ENCODE measurements at places on chromosomes 16 and 17. TPM values are rescaled to one million over a fixed set of nuclear protein-coding genes. Genes with fewer than 3 reads are reported as not detected.

ZP2 gene
- not detected for polyA plus RNA-seq

GRCh38 chr16:2213817-2214718 lies 572 bp downstream of the PGP start:
- DNase-seq = no peak
- H3K27ac ChIP-seq = peak overlapping the region; percentile 73
- H3K4me1 ChIP-seq = no peaks in the 10 kb centered on the region

ABCA6 gene
- polyA plus RNA-seq = 39.8 TPM

- H3K4me1 ChIP-seq = no peaks in the 10 kb centered on the region
- no peaks in the 10 kb centered on the region for H3K36me3 ChIP-seq
- H3K27me3 ChIP-seq = no peaks in the 10 kb centered on the region
These were observed 1.1 kb downstream of the KIF1C start for GRCh38 chr17:4998732-4999429.

KRT9 gene
- not detected for polyA plus RNA-seq

DNA sequence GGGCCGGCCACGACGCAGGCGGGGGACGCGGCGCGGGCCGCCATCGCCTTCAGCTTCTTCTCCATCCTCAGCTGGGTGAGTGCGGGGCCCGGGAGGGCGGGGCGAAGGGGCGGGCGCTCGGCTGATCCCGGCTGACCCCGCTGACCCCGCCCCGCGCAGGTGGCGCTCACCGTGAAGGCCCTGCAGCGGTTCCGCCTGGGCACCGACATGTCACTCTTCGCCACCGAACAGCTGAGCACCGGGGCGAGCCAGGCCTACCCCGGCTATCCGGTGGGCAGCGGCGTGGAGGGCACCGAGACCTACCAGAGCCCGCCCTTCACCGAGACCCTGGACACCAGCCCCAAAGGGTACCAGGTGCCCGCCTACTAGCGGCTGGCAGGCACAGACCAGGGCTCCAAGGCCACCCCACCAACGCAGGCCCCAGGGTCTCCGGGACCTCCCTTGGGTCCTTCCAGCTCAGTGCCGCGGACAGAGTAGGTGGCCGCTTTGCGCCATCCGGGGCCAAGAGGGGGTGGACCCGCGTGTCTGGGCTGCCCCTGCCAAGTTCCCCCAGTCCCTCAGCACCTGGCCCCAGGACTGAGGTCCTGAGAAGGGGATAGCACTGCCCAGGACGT lies 3.0 kb downstream of the SYNGR3 start:
- H3K27ac ChIP-seq = no peak overlapping the region
- no peaks in the 10 kb centered on the region for H3K4me1 ChIP-seq
- no peaks in the 10 kb centered on the region for H3K27me3 ChIP-seq
- no peak for DNase-seq
- no peak overlapping the region for H3K4me3 ChIP-seq
- H3K36me3 ChIP-seq = no peaks in the 10 kb centered on the region

DNA sequence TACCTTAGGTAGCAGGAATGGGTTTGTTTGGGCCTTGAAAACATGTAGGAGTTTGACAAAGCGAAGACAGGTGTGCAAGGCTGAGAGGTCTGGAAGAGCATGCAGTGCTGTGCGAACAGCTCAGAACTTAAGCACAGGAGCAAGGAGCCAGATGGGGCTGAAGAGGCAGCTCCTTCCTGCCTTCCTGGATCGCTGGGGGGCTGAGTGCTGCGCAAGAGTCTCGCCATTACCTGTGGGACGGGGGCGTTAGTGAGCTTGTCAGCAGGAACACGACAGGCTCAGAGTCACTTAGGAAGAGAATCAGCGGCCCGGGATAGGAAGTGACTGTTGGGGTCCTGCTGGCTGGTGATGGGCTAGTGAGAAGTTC lies 464 bp upstream of the MRM1 start:
- no peak overlapping the region for H3K27ac ChIP-seq
- no peaks in the 10 kb centered on the region for H3K36me3 ChIP-seq
- H3K4me1 ChIP-seq = no peaks in the 10 kb centered on the region
- H3K4me3 ChIP-seq = peak overlapping the region; percentile 55
- no peaks in the 10 kb centered on the region for H3K27me3 ChIP-seq

PSMD11 gene
- polyA plus RNA-seq = 17.4 TPM

GRCh38 chr17:57920916-57921703 lies 34.1 kb downstream of the CUEDC1 start:
- no peaks in the 10 kb centered on the region for H3K27me3 ChIP-seq
- H3K27ac ChIP-seq = peak overlapping the region; percentile 89
- no peak for DNase-seq
- H3K36me3 ChIP-seq = no peaks in the 10 kb centered on the region

- H3K4me3 ChIP-seq = no peak overlapping the region
- no peaks in the 10 kb centered on the region for H3K4me1 ChIP-seq
- DNase-seq = no peak
- H3K27ac ChIP-seq = no peak overlapping the region
These were observed 24.0 kb upstream of the GINS2 start for GRCh38 chr16:85712801-85713200.

HEATR9 gene
- polyA plus RNA-seq = not detected

C16orf74 gene
- polyA plus RNA-seq = not detected

- no peak for DNase-seq
- H3K27me3 ChIP-seq = no peaks in the 10 kb centered on the region
- no peaks in the 10 kb centered on the region for H3K36me3 ChIP-seq
- H3K4me3 ChIP-seq = no peak overlapping the region
These were observed 9.5 kb downstream of the DLX4 start for GRCh38 chr17:49978501-49978900.

DNA sequence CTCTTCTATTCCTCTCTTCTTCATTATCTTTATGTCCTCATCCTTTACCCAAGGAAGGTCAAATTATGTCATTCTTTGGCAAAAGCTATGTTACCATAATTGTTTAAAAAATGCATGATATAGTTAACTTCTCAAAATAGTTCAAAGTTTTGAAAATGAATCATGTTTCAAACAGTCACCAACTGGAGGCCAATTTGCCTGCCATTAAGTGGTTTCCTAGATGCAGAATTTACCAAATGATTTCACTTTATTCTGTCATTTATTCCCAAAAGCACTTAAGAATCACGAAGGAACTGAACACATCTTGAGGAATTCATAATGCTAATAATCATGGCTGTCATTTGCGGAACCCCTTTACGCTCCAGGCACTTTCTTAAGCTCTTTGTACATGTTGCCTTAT lies 190.9 kb upstream of the CDH11 start:
- peak overlapping the region; percentile 90 for H3K27ac ChIP-seq
- H3K27me3 ChIP-seq = no peaks in the 10 kb centered on the region
- no peak for DNase-seq
- H3K4me3 ChIP-seq = no peak overlapping the region
- H3K4me1 ChIP-seq = peaks cover 21% of the 10 kb centered on the region
- H3K36me3 ChIP-seq = no peaks in the 10 kb centered on the region

PRR11 gene
- 1.8 TPM for polyA plus RNA-seq

GRCh38 chr17:8865811-8866210 lies 1.7 kb downstream of the PIK3R6 start:
- H3K27ac ChIP-seq = no peak overlapping the region
- H3K36me3 ChIP-seq = no peaks in the 10 kb centered on the region
- no peaks in the 10 kb centered on the region for H3K27me3 ChIP-seq
- H3K4me3 ChIP-seq = no peak overlapping the region

NUDT16L1 gene
- polyA plus RNA-seq = 25.2 TPM

GRCh38 chr16:82755570-82756282 lies 129.0 kb downstream of the CDH13 start:
- H3K4me3 ChIP-seq = no peak overlapping the region
- H3K27ac ChIP-seq = peak overlapping the region; percentile 24
- H3K27me3 ChIP-seq = no peaks in the 10 kb centered on the region
- peaks cover 7% of the 10 kb centered on the region for H3K4me1 ChIP-seq
- DNase-seq = no peak

- H3K27me3 ChIP-seq = no peaks in the 10 kb centered on the region
- H3K4me3 ChIP-seq = no peak overlapping the region
- no peaks in the 10 kb centered on the region for H3K36me3 ChIP-seq
These were observed 130.4 kb downstream of the TANC2 start for GRCh38 chr17:63096426-63096825.

DNA sequence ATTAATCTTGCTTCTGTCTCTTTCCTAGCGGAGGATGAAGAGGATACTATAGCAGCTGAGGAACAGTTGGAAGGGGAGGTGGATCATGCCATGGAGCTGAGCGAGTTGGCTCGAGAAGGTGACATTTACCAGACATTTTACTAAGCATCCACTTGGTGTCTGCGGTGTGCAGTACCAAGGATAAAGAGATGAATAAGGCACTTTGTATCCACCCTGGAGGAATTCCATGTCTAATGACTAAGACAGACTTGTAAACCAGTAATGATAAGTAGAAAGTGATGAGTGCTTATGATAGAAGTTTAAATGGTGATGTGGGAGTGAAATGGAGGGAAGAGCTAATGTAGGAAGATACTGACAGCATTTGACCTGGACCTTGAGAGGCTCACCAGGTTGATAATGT lies 12.0 kb downstream of the SRCAP start:
- no peak overlapping the region for H3K27ac ChIP-seq
- H3K27me3 ChIP-seq = no peaks in the 10 kb centered on the region
- peak; percentile 15 for DNase-seq
- H3K4me1 ChIP-seq = no peaks in the 10 kb centered on the region

DNA sequence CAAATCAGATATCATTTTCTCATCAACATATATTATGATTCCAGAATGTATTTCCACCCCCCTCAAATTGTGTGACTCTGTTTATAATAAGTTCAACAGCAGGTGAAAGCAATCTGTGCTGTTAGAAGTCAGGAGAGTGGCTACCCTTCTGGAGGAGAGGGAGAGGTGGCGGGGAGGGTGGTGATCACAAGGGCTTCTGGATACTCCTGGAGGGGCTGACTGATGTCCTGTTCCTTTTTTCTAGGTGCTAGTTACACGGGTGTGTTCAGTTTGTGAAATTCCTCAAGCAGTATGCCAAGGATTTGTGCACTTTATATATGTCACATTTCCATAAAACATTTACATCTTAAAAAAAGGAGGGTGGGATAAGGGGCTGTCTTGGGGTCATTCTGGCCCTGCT lies 119.1 kb downstream of the IRF8 start:
- no peak for DNase-seq
- no peaks in the 10 kb centered on the region for H3K36me3 ChIP-seq

DNA sequence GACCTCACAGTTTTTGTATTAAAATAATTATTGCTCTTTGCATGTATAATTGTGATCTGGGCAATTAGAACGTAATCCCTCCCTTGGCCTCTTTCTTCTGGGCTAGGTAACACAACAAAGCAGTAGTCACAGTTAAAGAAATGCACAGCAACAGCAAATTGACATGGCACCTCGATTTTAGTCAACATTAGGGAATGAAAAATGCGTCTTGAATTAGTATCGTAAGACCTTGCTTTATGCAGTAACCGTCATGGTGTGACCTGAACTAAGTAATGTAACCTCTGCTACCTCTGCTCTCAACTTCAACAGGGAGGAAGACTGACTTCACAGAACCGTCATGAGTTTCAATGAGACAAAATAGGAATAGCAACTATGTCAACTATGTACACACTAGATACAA lies 265.4 kb upstream of the MAF start:
- H3K27me3 ChIP-seq = no peaks in the 10 kb centered on the region
- no peaks in the 10 kb centered on the region for H3K4me1 ChIP-seq
- no peak overlapping the region for H3K4me3 ChIP-seq

SLFN14 gene
- polyA plus RNA-seq = not detected

CMTM1 gene
- not detected for polyA plus RNA-seq

GRCh38 chr16:57795431-57795878 lies 6.8 kb downstream of the KIFC3 start:
- H3K27ac ChIP-seq = no peak overlapping the region
- DNase-seq = no peak
- H3K4me3 ChIP-seq = no peak overlapping the region
- H3K4me1 ChIP-seq = no peaks in the 10 kb centered on the region

DNA sequence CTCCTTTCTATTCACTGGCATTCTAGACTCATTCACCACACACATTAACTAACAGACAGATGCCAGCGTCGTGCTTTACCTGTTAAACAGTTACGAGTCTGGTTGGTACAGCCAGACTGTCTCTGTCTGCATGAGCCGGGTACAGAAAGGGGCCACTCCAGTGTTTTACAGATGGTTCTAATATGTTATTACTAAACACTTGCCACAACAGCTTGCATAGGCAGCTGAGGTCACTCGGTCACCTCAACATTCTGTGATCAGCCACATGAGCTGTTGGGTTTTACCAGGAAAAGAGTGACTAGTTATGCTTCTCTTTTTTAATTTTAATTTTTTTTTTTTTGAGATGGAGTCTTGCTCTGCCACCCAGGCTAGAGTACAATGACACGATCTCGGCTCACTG lies 25.2 kb downstream of the CD300A start:
- H3K36me3 ChIP-seq = no peaks in the 10 kb centered on the region
- no peaks in the 10 kb centered on the region for H3K4me1 ChIP-seq
- H3K4me3 ChIP-seq = no peak overlapping the region
- no peak for DNase-seq
- no peaks in the 10 kb centered on the region for H3K27me3 ChIP-seq

DNA sequence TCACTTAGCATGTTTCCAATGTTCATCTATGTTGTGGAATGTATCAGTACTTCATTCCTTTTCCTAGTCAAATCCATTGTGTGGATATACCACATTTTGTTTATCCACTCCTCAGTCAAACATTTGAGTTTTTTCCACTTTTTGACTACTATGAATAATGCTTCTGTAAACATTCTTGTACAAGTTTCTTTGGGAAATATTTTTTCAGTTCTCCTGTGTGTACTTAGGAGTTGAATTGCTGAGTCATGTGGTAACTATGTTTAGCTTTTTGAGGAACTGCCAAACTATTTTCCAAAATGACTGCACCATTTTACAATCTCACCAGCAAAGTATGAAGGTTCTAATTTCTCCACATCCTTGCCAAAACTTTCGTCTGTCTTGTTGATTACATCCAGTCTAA lies 223.7 kb upstream of the AXIN2 start:
- no peak overlapping the region for H3K4me3 ChIP-seq
- no peaks in the 10 kb centered on the region for H3K36me3 ChIP-seq
- no peak for DNase-seq
- H3K4me1 ChIP-seq = peaks cover 4% of the 10 kb centered on the region
- H3K27me3 ChIP-seq = no peaks in the 10 kb centered on the region

PRCD gene
- polyA plus RNA-seq = not detected

CLDN9 gene
- not detected for polyA plus RNA-seq

DNA sequence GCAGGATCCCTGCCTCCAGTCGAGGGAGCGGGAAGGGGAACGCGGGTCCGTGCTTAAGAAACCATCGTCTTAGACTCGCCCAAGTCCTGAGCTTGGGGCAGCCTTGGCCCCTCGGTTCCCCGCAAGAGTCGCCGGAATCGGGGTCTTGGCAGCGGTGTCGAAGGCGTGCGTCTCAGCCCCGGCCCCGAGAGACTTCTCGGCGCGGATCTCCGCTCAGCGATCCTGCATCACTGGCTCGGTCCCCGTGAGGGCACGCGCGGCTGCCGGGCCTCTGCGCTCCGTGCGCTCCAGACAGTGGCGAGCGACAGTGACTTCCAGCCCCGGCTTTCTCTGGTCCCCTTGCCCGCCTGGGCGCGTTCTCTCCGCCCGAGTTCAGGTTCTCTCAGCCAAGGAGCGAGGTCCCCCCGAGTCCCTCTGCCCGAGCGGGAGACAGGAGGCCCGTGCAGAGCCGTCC lies 380 bp downstream of the HS3ST3A1 start:
- DNase-seq = no peak
- H3K27ac ChIP-seq = no peak overlapping the region
- H3K4me3 ChIP-seq = no peak overlapping the region

SLC35B1 gene
- 37.5 TPM for polyA plus RNA-seq
